ENCODE measurements at places on chromosomes 5 and 9.

- no peak for DNase-seq
These were observed 27.1 kb downstream of the NANS start for GRCh38 chr9:98083566-98084183.

DNA sequence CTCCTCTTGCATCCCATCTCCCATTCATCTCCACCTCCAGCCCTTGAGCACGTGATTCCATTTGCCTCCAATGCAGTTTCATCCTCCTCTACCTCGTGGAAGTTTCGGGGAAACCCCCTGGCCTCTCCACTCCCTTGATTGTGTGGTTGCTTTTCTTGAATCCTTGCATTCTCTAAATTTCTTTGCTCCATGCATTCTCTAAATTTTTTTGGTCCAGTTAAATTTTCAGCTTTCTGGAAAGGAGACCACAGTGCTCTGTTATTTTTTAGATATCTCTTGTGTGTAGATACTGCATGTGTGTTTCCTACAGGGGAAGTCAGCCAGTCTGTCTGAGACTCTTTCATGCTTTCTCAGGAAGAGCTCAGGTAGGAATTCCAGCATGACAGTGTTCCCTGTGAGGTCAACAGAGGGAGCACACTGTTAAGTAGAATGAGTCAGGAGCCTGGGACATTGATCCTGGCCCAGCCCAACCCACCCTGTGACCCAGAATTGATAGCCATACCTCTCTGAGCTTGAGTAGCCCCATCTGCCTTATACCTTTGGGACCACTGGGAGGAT, 52.8 kb downstream of the AMBP start:
- no peak for DNase-seq

- no peak for DNase-seq
These were observed 264.4 kb downstream of the HTR1A start for GRCh38 chr5:63697811-63698210.

GRCh38 chr5:139277171-139277570, 16.4 kb upstream of the MATR3 start:
- no peak for DNase-seq

GRCh38 chr5:96026406-96027041, 64.9 kb upstream of the ELL2 start:
- DNase-seq, result no peak

- no peak for DNase-seq
These were observed 14.5 kb upstream of the TGFBI start for GRCh38 chr5:136014049-136015002.

DNA sequence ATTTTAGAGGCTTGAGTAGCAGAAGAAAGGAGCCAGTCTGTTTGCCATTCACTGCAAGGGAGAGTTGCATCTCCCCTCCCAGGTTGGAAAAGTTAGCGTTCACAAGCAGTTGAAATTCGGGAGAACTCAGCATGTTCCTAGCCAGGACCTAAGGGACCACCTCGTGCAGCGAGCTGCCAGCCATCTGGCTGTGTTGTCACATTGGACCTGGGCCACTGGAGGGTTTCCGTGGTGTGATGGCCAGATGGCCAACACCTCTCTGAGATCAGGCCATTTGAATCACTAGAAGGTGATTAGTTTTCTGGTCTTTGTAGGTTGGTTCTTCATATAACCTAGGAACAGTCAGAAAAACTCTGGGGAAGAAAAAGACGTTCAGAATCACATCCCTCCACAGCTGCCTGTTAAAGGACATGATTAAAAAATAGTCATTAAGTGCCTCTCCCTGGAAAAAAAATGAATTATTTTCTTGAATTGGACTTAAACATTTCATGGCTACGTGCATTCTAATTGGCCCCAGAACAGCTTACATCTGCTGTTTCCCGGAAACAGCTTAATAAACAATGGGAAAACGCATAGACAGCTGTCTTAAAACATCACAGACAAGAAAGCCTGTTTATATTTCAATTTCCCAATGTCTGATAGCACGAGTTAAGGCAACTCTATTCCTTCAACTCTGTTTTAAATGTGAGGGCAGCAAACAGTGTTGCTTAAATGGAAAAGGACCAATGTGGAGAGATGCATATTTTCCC, 303.9 kb downstream of the TENT4A start:
- DNase-seq, result no peak

DNA sequence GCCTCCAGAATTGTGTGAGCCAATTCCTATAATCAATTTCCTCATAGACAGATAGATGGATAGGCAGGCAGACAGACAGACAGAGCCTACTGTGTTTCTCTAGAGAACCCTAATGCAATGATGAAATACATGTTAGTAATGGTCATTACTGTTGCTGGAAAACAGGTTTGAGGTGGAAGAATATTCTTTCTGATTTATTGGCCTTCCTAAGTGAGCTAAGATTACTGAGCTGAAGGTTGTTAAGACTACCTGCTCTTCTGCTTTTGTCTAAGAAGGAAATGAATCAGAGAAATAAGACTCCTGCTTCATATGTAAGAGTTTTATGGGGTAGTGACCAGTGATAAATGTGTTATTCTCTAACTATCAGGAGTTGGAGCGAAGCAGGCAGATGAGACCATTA, 219.9 kb downstream of the ELAVL2 start:
- no peak for DNase-seq

- no peak for DNase-seq
These were observed 47.7 kb downstream of the SRFBP1 start for GRCh38 chr5:122009436-122009835.

DNA sequence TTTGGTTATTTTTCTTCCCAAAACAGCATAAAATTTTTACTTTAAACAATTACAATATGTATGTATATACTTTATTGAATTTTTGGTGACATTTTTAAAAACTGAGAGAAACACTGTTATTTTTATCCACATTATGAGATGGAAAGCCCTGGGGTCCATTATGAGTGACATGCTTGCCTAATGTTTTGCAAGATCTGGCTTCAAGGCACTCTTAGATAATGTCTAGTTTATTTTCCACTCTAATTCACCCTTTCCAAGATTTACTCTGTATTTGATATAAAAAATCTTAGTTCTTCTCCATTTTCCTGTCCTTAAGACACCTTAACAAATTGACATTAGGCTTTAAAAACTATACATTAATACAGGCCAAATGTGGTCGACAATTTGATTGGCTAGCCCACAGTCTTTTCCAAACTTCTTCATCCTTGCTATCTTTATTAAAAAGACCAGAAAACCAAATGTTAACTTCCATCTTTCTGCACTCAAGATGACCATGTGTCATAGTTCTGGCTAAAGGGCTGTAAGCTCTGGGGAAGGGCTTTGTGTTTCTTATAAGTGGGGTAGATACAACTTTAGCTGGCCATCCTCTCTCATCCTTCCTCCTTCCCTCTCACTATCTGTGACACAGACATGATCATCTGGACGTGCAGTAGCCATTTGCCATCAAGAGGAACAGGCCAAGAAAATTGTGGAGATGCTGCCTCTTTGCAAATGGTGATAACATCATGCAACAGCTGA, 561.1 kb downstream of the PDE4D start:
- no peak for DNase-seq

DNA sequence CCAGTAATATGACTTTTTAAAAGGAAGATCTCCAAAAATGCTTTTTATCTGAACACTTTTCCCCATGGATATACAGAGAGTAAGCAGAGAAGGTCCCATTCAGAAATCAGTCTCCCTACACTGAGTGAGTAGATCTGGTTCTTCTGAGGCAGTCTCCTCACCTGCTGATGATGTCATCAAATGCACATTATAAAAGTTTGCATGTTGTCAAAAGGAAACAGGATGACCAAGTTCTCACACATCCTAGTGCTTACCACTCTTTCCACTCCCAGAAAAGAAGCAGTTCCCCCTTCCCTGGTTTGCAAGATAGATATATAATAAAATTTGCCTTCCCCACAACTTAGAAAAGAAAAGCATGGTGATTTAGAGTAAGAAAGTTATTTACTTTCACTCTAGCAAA, 180.5 kb downstream of the RAB3C start:
- DNase-seq, result no peak

DNA sequence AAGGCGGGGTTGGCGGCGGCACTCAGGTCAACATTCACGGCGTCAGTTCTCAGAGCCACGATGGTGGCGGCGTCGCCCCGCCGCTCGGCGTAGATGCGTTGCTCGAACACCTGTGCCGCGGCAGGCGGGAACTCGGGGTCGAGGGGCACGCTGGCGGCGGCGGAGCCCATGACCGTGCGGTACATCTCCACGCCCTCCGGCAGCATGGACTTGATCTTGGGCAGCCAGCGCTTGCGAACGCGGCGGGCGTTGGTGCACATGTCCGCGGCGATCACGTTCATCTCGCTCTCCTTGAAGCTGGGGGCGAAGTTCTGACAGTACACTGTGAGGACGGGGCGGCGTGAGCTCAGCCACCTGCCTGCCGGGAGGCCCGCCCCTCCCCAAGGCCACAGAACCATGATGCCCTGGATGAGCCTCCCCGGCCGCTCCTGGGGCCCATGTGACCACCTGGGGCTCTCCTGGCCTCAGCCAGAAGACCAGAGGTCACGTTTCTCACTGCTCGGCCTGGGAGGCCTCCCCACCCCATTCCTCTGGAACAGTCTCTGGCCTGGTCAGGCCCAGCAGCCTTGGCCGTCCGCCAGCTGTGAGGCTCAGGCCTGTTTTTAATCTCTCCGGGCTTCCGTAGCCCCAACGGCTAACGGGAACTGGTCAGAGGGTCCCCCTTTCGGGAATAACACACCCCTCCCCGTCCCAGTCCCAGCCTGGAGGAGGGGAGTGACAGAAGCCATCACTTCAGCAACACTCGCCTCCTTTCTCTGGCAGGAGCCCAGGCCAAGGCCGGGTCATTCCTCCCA, 50.7 kb upstream of the UBAC1 start:
- DNase-seq, result no peak

- DNase-seq, result no peak
These were observed 17.7 kb downstream of the LPAR1 start for GRCh38 chr9:111020594-111020993.

GRCh38 chr5:163870441-163870840, 365.0 kb downstream of the MAT2B start:
- DNase-seq, result no peak

DNA sequence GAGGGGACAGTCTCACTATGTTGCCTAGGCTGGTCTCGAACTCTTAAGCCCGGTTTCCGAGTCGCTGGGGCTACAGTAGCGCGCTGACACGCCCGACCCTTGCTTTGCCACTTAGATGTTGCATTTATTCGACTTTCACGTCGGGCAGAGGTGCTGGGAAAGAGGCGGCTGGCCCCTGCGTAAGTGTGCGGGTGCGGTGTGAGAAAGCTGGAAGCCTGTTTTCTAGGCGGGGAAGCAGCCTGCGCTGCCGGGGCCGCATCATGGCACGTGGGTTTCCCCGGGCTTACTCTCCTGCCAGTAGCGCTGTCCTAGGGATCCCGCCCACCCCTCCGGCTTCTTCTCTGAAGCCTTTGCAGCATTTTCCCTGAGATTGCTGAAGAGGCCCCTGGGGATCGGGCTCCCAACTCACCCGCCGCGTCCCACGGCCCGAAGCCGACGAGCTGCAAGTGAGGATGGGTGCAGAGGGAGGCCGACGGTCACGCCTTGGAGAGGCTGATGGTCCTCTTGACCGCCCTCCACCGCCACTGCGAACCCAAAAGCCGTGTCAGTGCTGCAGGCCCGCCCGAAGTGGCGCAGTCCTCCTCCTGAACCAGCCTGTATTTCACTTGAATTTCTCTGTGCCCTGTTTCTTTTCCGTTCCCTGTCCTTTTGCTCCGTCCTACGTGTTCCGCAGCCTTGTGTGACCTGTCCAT, 5.8 kb upstream of the TRIM41 start:
- DNase-seq, result no peak

DNA sequence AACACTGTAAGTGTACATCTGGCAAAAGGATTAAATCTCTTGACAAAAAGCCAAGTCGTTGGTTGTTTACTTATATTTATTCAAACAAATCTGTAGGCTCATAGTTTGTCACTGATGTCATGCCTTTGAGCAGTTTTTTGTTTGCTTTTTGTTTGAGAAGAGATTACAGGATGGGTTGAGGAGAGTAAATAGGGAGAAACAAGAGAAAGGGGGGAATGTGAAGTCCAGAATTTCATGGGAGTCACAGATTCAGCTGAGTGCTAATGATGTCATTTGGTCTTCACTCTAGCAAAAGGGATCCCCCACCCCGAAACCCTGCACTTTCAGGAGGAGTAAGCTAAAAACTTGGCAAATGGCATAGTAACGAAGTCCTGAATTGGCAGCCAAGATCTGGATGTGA, 337.4 kb downstream of the GLIS3 start:
- DNase-seq, result no peak

- DNase-seq, result no peak
These were observed 187.1 kb downstream of the EDIL3 start for GRCh38 chr5:84197538-84197937.

Data from stimulated activated CD8-positive, alpha-beta memory T cell treated with anti-CD3 and anti-CD28 coated beads, Interleukin-12 subunit alpha, Interleukin-12 subunit beta, amount 100 ng/mL, for 1 hour (primary cell).